ENCODE measurements at places on chromosomes 16 and 17.

GRCh38 chr16:49675413-49675812, 180.5 kb downstream of the ZNF423 start:
- no peak for DNase-seq

DNA sequence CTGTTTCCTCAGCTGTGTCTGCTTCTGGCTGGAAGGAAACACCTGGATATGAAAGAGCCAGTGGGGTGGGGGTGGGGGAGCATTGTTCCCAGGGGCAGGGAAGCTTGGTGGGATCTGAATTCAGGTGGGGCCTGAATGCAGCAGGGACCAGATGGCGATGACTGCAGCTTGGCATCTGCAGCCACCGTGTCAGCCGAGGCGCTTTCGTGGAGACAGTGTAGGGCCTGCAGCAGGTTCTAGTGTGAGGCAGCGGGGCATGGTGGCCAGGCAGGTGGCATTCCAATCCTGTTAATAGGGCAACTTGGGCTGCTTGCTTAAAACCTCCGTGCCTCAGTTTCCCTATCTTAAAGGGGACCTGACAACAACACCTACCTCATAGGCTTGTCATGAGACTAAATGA, 1.7 kb downstream of the PIK3R6 start:
- no peak for DNase-seq

- no peak for DNase-seq
Measured at GRCh38 chr16:65875381-65876055, 491.0 kb upstream of the CDH5 start.

DNA sequence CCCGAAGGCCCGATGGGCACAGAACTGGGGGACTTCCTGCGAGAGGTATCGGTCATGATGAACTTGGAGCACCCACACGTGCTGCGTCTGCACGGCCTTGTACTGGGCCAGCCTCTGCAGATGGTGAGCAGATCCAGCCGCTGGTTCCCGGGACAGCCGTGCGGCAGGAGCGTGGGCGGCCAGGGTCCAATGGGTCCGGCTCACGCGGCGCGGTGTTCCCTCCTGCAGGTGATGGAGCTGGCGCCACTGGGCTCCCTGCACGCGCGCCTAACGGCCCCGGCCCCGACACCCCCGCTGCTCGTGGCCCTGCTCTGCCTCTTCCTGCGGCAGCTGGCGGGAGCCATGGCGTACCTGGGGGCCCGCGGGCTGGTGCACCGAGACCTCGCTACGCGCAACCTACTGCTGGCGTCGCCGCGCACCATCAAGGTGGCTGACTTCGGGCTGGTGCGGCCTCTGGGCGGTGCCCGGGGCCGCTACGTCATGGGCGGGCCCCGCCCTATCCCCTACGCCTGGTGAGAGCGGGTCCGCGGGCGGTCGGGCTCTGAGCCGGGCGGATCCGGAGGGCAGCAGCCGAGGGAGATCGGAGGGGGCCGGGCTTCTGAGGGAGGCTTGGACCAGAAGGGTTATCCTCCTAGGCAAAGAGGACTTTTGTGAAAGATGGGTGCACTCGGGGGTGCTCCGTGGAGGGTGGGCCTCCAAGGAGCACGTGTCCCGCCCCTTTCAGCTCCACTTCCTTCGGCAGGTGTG, 3.0 kb downstream of the TNK1 start:
- DNase-seq = peak; percentile 50

DNA sequence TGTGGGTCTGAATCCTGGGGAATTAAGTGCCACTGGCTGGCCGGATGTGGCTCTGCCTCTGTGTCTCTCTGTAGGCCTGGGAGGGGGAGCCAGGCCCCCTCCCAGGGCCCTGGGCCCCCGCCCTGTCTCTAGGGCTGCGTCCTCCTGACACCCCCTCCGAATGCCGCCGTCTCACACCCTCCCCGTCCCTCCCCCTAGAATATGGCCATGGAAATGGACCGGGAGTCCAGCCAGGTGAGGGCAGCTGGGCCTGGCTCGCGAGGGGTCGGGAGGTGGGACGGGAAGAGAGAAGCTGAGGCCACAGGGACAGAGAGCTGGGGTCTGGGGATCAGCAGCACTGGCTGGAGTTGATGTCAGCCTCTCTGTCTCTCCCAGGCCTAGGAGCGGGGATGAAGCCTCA, 16.1 kb upstream of the PKMYT1 start:
- no peak for DNase-seq

DNA sequence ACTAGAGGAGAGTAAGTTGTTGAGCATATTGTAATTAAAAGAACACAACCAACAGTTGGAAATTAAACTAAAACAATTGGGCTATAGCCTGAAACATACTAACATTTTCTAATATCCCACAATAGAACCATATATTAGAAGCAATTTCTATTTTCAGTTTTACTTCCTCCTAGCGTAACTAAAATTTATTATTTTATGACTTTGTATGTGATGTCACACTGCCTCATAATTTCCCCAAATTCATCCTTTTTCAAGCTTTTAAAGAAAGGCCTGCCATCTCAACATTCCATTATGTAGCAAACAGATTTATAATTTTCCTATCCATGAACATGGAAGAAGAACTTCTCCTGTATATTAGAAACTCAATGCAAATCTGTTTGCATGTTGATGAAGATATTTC, 110.2 kb downstream of the HS3ST3A1 start:
- no peak for DNase-seq

DNA sequence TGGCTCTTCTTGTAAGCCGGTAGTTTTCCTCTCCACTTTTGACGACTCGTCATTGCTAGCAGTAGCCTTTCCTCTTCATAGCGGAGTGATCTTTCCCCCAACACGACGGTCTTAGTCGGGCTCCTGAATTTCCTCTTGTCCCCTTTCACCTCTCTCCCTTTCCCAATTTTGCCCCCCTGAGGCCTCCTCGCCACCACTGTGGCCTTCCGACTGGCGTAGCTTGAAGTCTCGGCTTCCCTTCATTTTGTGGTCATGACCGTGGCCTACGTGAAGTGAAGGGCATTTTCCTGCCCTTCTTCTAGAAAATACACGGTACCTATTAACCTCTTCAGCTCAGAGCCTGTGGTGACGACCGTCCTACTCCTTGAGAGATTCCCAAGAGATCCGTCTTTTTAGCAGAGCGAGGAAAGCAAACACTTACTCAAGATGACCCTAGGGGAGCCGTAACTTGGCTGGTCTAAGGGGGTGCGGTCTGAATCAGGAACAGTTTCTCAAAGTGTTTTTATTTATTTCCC, 787 bp downstream of the PRKAR1A start:
- no peak for DNase-seq

GRCh38 chr17:71033336-71033735, 864.0 kb downstream of the KCNJ2 start:
- DNase-seq = no peak

GRCh38 chr17:81018044-81018802, 16.7 kb upstream of the BAIAP2 start:
- no peak for DNase-seq

DNA sequence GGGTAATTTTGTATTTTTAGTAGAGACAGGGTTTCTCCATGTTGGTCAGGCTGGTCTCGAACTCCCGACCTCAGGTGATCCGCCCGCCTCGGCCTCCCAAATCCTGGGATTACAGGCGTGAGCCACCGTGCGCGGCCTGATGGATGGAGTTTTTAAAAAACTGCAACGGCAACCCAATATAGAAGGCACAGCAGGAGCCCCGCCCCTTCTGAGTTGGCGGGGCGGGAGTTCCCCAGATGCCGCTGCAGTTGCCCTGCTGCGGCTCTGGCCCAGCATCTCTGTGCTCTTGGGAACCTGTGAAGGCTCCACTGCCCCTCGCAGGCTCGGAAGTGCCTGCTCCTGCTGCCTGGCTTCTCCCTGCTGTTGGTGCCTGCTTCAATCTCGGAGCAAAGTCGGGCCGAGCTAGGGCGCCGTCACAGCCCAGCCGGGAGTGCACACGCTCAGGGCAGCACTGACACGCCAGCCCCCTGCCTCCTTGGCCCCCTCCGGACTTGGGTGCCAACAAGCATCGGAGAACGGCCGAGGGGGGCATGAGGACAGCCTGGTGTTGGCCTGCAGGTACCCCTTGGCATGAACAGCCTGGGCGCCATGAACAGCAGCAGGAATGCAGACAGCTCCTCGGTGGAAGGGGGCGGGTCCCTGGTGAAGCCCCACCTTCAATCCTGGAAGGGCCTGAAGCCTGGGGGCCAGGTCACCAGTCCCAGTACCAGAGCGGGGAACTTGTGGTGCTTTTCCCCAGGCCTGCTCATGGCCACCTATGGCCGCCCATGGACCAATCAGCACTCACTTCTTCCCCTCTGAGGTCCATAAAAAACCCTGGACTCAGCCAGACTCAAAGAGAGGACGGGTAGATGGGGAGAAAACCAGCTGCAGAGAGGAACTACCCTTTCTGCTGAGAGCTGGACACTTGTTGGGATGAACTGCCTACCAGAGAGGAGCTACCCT, 2.3 kb upstream of the NT5M start:
- DNase-seq = no peak

GRCh38 chr17:40936437-40936971, 942 bp downstream of the KRT23 start:
- no peak for DNase-seq

DNA sequence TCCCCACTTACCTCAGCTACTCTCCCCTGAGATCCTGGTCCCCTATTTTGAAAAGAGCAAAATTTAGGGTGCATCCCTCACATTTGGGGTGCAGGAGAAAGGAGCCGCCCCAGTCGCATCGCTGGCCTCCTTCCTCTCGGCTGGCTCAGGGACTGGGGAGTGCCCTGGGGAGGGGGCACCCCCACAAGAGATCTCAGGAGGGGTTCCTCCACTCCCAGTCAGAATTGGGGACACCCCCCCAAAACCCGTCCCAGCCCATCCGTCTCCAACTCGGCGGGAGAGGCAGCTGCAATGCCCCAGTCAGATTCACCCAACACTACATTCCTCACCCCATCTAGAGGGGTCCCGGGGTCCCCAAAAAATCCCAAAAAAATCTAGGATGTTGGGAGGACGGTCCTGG, 3.5 kb upstream of the BCL6B start:
- no peak for DNase-seq

DNA sequence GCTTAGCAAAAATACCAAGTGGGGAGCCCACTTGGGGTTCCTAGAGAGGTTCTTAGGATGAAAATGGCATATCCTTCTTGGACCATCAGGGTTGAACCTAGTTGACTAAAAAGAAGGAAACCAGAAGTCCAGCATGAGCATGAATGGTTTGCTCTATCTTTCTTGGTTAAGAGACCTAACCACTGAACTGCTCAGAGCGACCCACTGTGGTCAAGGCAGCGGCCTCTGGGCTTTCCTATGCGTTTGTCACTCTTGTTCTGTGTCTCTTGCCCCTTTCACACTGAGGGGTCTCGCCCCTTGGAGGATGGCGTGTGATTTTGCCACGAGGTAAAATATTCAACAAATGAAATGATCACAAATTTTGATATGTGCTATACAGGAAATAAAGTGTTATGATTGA, 526 bp upstream of the BORCS6 start:
- no peak for DNase-seq

DNA sequence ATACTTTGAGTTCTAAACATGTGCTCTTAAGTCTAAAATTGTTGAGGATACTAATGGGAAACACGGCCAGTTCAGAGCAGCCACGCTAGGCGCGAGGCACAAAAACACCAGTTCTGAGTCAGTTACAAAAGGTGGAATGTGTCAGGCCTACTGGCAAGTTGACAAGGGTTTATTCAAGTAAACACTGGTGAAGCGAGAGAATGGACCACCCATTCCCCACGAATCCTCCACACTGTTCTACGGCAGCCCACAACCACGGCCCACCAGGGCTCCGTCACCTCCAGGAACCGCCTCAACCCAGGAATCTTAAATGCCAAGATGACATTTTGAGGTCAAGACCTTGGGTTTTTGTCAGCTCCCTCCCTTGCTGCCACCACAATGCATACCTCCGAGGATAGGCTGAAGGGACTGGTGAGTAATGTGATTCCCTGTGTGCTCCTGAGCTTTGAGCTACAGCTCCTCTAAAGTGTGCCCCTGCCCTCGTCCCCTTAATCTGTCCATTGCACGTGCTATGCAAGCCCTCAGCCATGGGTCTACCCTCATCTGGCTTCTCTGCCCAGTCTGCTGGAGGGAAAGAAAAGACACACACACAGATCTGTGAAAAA, 28.5 kb upstream of the TRAP1 start:
- DNase-seq = no peak

GRCh38 chr17:10804546-10804945, 647 bp upstream of the TMEM238L start:
- no peak for DNase-seq

DNA sequence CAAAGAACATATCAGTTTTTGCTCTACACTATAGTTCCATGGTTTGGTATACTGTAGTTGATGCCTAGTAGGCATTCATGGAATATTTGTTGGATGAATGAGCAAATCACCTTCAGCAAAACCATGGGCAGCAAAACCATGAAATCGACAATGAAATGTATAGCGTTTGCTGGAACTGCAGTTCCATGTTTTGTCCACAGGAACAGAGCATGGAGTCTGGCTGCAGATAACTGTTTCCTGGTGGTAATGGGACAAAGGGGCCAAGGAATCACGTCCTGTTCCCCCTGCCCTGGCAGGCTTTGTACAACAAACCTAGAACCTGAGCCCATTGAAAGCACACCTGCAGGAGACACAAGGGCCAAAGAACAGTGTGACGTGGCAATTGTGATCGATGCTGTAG, 101.1 kb downstream of the USP31 start:
- DNase-seq = no peak

- no peak for DNase-seq
Measured at GRCh38 chr17:75010683-75011400, 1.6 kb upstream of the MRPL58 start.

GRCh38 chr17:16973760-16974540, 2.0 kb upstream of the TNFRSF13B start:
- no peak for DNase-seq

GRCh38 chr17:48725004-48725287, 2.0 kb downstream of the PRAC2 start:
- DNase-seq = no peak

GRCh38 chr16:84283314-84284153, 11.1 kb upstream of the WFDC1 start:
- no peak for DNase-seq

- no peak for DNase-seq
Measured at GRCh38 chr17:58039975-58040374, 32.9 kb upstream of the SRSF1 start.

DNA sequence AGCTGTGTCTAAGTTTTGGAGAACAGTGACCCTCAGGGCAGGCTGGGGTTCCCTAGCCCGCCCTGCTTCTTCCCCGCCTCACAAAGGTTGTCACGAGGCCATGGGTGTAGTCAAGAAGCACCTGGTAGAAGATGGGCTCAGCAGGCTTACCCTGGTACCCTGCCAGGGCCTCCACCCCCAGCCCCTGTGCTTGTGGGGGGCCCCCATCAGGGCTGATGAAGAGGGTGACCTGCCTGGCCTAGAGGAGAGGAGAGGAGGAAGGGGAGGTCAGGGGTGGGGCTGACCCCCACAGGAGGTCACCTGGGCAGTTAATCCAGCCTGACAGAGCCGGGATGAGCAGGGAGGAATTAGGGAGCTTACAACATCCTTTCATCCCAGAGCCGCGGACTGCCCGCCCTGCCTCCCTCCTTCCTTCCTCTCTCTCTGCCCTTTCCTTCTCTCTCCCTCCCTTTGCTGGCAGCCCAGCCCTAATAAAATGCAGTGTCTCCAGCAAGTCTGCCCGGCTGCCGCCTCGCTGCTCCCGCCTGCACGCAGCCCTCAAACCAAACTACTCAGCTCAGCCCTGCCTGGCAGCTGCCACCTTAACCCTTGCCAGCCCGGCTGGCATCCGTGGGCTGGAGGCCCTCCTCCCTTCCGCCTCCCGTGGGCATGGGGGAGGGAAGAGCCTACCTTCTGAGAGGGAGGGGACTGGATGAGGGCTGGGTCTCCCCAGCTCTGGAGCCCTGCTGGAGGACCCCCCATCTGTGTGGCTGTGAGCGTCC, 7.2 kb downstream of the DLX3 start:
- no peak for DNase-seq

Measured in stimulated activated CD8-positive, alpha-beta memory T cell treated with anti-CD3 and anti-CD28 coated beads, Interleukin-2, amount 100 ng/mL, for 1 hour (primary cell).